ENCODE measurements at places on chromosomes 13 and 19. TPM values are rescaled to one million over a fixed set of nuclear protein-coding genes. Genes with fewer than 3 reads are reported as not detected.

Gene OSCAR
- total RNA-seq = 4.6 TPM

Gene TMEM86B
- 2.4 TPM for total RNA-seq

Gene SOHLH2
- not detected for total RNA-seq

Gene CBARP
- 0.27 TPM for total RNA-seq

Gene C1QTNF9
- 0.41 TPM for total RNA-seq

DNA sequence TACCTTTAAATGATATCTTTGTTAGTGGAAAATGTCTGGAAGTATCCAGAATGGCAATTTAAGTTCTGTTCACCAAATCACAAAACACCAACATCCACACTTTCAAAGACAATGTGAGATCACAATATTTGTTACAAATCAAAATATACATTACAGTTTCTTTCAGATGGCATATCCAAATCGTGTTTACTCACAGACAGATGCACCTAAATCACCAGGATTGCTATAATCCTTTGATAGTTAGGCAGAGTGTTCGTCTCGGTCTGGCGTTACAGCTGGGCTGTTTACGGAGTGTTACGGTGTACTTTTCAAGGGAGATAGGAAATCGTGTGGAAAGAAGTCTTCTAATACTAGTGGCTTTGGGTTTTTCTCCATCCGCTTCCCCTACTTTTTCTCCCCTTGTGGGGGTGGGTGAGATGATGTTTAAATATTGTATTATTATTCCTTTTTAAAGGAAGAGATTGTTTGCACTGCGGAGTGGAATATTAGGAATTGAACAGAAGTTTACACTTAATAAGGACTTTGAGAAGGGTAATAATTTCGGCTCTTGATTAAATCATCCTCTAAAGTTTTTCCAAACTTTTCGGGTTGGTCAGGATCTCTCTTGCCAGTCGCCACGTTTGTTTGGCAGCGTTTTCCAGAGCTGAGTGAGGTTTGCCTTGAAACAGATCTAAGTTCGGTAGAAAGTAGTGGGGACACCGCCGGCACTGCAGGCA lies 1.8 kb downstream of the MAB21L1 start:
- no peaks in the 10 kb centered on the region for H3K36me3 ChIP-seq
- peak overlapping the region; percentile 66 for H3K4me3 ChIP-seq
- H3K4me1 ChIP-seq = no peaks in the 10 kb centered on the region
- H3K27me3 ChIP-seq = peaks cover 3% of the 10 kb centered on the region

DNA sequence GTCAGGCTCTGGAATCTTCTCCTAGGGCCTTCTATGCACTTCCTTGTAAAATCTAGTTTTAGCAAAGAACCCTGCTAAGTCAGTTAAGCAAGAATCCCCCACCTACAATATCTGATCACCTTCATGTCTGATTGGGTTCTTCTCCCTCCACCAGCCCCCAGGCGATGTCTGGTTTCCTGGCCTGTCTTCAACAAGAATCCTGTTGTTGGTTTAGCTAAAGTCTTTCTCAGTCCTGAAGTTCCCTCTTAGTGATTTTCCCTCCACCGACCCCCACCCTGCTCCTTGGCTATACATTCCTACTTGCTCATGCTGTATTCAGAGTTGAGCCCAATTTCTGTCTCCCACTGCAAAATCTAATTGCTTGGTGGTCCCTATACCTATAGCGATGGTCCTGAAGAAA lies 35.2 kb upstream of the SLC46A3 start:
- no peak overlapping the region for H3K4me3 ChIP-seq
- DNase-seq = no peak
- H3K36me3 ChIP-seq = no peaks in the 10 kb centered on the region
- peak overlapping the region; percentile 72 for H3K27ac ChIP-seq
- no peaks in the 10 kb centered on the region for H3K27me3 ChIP-seq
- peaks cover 11% of the 10 kb centered on the region for H3K4me1 ChIP-seq

DNA sequence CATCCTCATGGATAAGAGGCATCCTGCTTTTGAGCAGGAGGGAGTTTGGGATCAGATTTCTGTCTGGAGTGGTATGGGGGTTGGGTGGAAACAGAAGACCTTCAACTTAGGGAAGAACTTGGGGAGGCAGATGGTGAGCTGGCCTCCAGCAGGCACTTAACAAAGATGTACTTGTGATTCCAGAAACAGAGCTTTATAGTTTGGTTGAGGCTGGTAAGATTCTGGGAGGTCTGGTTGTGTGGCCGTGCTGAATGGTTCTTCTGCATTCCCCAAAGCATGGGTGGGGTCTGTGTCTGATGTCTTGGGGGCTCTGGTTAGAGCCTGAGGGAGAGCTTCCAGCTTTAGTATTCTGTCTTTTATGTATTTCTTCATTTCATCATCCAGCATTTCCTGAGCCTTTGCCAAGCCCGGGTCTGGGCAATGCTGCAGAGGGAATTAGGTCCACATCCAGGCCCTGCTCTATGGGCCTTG lies 4.8 kb downstream of the MEGF8 start:
- DNase-seq = no peak
- H3K4me1 ChIP-seq = peaks cover 20% of the 10 kb centered on the region
- H3K27ac ChIP-seq = no peak overlapping the region

DNA sequence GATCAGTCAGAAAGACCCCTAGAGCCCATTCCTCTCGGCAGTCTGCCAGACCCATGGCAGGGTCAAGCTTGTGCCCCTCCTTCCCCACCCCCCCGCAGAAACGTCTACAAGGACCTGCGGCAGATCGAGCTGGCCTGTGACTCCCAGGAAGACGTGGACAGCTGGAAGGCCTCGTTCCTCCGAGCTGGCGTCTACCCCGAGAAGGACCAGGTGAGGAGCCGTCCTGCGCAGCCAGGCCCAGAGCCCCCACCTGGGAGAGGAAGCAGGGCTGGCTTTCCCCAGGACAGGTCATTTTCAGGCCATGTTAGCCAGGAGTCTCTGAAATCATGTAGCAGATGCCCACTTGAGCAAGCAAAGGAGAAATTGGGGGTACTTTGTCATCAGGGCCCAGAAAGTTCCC lies 12.3 kb downstream of the TMED1 start:
- no peak for DNase-seq
- peaks cover 46% of the 10 kb centered on the region for H3K36me3 ChIP-seq
- no peak overlapping the region for H3K27ac ChIP-seq
- no peaks in the 10 kb centered on the region for H3K27me3 ChIP-seq

DNA sequence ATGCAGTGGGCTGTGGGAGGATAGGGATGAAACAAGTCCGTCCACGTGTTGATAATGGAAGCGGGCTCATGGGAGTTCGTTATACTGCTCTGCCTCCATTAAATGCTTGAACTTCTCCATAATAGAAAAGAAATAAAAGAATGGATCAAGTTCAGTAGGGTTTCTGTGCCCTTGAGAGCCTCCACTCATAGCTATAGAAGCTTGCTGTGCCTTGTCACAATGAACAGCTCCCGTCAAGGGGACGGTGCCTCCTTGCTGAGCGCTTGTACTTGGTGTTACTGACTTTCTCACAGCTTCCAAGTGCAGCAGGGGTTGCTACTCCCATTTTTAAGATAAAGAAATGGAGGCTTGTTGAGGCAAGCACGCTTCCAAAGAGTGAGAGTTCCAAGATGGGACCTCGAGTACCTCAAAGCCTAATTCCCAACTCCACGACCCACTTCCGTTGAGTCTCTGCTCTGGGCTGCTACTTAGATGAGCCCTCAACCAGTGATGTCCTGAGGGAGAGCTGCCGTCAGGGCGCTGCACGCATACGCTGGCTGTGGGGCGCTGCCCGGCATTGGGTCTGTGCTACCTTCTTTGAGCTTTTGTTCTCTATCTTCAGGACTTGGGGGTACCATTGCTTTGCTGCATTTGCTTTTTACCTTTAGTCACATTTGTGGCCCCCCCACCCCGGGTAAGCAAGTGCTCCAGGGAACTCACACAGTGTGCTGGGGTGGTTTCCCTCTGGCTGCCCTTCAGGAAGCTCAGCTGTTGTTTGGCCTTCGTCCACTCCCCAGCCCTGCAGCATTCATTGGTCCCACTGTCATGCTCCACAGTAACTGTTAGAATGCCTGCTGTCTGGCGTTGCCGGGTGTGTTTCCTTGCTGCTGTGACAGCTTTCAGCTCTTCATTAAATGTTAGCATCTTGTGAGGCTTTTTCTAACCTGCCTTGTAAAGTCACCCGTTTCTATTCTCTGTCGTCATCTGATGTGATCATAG lies 9.5 kb downstream of the SNRNP70 start:
- DNase-seq = no peak
- no peaks in the 10 kb centered on the region for H3K27me3 ChIP-seq
- no peak overlapping the region for H3K27ac ChIP-seq
- H3K36me3 ChIP-seq = peaks cover 71% of the 10 kb centered on the region
- no peaks in the 10 kb centered on the region for H3K4me1 ChIP-seq
- H3K4me3 ChIP-seq = no peak overlapping the region

DNA sequence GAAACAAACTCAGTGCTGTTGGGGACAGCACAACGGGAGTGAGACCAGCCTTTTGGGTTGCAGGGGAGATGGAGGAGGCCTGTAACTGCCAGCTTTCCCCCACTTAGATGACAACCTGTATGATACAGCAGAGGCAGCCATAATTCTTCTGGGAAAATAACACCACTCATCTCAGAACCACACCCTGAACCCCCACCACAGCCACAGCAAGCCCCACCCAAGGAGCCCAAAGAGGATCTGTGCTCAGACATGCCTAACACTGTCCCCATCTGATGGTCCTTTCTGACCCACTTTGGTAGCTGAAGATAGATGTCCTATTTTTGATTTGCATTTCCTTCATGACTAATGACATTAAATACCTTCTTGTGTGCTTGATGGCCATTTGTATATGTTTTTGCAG lies 15.4 kb downstream of the LGALS13 start:
- H3K27me3 ChIP-seq = no peaks in the 10 kb centered on the region
- DNase-seq = no peak
- H3K36me3 ChIP-seq = no peaks in the 10 kb centered on the region
- no peaks in the 10 kb centered on the region for H3K4me1 ChIP-seq
- no peak overlapping the region for H3K27ac ChIP-seq
- H3K4me3 ChIP-seq = no peak overlapping the region

GRCh38 chr19:10538204-10538983 lies 5.3 kb upstream of the ATG4D start:
- H3K4me1 ChIP-seq = peaks cover 3% of the 10 kb centered on the region
- no peaks in the 10 kb centered on the region for H3K36me3 ChIP-seq
- H3K27ac ChIP-seq = no peak overlapping the region
- no peaks in the 10 kb centered on the region for H3K27me3 ChIP-seq
- no peak for DNase-seq
- H3K4me3 ChIP-seq = no peak overlapping the region

Measured in thoracic aorta (tissue), 2 donors.